Suppressor macrophage (primary cell): ENCODE measurements at places on chromosomes 12 and 14.

GRCh38 chr12:130263996-130264395, 73.7 kb upstream of the PIWIL1 start:
- DNase-seq = no peak

DNA sequence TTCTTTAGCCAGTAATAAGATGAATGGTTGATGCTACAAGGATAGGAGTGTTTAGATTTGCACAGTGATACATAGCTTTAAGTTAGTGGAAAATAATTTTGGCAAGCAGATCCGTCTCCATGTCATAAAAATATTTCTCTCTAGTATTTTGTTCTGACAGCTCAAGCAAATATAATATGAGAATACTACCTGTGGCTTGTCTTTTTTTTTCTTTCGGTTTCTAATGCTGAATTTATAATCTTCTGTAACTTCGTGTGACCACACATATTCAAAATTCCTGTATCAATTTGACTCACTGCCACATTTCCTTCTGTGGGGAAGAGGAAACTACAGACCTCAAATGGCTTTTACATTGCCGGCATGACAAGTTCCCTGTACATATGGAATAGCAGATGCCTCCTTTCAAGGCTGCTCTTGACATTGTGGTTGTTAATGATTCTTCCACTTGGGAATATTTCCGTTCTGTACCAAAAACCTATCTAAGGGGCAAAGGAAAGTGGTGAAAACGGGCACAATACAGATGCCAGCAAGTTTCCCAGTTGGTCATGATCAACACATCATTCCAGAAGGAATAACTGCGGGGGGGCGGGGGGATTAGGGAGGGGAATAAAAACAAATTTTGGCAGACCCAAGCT, 103.6 kb upstream of the CCDC91 start:
- DNase-seq = no peak

- no peak for DNase-seq
Observed at GRCh38 chr14:68084256-68084655, 264.7 kb downstream of the RAD51B start.

DNA sequence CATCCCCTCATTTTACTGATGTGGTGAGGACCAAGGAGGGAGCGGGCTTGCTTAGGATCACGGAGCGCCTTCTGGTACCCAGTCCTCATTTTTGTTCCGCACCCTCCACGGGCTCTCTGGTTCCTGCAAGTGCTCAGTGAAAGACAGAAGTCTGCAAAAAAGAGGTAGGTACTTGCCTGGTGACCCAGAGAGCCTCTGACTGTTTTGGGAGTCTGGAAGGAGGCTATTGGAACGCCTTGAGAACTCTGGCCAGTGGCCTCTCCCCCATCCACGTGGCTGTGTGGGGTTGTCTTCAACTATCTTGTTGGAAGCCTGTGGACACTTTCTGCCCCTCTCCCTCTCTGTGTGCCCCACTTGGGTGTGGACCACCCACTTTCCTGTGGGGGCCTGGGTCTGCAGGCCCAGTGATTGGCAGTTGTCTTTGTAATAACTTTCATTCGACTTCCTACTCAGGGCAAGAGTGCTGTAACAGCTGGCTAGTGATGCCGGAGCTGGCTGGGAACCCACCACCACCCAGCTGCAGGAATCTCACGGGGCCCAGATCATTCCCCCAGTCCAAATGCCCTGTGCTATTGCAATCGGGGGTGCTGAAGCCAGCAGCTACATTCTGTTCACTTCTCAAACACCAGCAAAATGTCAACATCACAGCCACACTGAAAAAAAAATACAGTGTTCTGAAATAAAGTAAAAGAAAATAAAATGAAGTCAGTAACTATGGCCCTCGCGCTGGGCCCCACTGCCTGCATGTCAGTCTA, 122.8 kb downstream of the PRMT8 start:
- no peak for DNase-seq

DNA sequence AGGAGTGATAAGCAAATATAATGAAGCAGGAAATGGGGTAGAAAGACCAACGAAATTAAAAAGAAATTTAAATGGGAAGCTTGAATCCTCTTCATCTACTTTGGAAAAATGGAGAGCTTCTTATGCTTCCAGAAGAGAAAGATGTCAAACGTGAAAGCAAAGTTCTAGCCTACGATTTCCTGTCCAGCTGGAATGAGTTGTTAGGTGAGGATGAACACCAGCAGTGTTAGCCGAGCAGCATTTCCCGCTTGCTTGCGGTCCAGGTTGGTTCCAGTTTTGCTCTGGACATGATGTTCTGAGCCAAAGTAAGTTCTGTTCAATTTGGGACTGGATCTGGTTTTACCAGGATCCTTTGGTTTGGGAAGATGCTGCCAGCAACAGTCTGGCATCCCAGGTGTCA, 78.9 kb downstream of the DACT1 start:
- no peak for DNase-seq
